ENCODE measurements at places on chromosomes 5 and 9.

DNA sequence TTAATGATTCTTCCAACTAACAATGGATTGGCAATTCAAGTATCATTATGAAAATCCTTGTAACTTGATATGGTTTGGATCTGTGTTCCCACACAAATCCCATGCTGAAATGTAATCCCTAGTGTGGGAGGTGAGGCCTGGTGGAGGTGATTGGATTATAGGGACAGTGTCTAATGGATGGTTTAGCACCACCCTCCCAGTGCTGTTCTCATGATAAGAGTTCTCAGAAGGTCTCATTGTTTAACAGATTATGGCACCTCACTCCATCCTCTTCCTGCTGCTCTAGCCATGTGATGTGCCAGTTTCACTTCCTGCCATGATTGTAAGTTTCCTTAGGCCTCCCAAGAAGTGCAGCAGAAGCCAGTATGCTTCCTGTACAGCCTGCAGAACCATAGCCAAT lies 1116.2 kb upstream of the EDIL3 start:
- DNase-seq: no peak

DNA sequence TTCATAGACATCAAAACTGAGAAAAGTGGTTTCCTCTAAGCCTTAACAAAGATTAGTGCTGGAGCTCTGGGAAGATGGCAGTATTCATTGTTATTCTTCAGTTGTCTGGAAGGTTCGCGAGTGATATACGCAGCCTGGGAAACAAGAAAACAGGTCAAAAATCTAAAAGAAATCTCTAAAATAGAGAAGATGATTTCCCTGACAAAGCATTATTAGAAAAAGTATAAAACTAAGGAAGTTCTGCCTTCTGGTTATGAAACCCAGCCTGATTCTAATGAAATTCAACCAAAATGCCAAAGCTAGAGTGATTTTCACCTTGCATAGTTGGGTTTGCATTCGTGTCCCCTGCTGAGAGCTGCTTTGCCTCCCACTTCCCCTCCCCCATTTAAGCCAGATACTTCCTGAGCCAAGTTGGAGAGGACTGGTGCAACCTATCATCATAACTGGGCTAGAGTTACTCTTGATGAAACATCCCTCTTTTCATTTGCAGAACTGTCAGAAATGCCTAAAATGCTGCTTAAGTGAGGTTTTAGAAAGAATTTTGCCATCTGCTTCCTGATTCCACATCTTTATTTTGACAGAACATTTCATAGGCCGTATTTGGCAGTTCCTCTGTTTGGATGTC lies 48.4 kb downstream of the NDFIP1 start:
- no peak for DNase-seq

- DNase-seq: no peak
Measured at GRCh38 chr9:89312222-89312571, 1.2 kb downstream of the CKS2 start.

DNA sequence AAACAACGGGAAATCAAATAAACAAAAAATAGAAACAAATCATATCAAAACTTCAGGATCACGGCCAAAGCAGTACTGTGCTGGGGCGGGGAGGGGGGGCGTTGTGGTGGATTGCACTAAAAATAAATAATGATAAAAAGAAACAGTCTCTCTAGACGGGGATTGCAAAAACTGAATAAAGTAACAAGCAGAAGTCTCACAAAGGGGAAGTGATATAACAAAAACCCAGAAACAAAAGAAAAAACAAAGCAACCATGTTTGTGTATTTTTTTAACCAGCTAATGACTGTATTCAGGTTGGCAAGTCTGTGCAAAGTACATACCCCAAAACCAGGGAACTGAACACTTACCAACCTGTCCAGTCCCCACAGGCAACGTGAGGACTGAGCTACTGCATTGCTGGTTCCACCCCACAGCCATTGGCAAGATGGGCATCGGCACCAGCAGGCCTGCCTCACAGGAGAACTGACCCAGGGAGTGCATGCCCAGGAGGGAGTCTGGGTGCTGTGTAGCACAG lies 24.1 kb downstream of the BICD2 start:
- DNase-seq: no peak

- DNase-seq: no peak
Measured at GRCh38 chr9:126561582-126561981, 52.1 kb upstream of the LMX1B start.

- DNase-seq: no peak
Measured at GRCh38 chr5:18238321-18238720, 604.1 kb downstream of the TAF11L14 start.

GRCh38 chr5:109690242-109690974 lies 681 bp downstream of the MAN2A1 start:
- DNase-seq: no peak

- DNase-seq: no peak
Measured at GRCh38 chr5:134115806-134116175, 1.3 kb downstream of the TCF7 start.

Measured in NCI-H1694 (cell line).